ENCODE measurements at places on chromosomes 5 and 9.

DNA sequence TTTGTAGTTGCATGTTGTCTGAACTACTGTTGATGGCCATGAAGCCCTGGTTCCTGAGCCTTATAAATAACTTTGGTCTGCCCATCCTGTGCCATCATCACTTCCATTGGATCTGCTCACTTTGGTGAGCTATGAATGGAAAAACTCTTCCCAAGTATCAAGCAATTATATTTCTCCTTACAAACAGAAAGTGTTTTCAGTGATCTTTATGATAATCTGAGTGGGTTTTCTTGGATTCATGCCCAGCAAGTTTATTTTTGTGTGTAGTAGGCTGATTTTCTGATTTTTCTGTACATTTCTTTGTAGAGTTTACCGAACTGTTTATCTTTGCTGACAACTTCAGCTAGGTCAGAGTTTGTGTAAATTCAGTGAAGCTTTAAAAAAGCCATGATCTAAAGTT, 31.0 kb downstream of the CAMK4 start:
- DNase-seq: no peak

DNA sequence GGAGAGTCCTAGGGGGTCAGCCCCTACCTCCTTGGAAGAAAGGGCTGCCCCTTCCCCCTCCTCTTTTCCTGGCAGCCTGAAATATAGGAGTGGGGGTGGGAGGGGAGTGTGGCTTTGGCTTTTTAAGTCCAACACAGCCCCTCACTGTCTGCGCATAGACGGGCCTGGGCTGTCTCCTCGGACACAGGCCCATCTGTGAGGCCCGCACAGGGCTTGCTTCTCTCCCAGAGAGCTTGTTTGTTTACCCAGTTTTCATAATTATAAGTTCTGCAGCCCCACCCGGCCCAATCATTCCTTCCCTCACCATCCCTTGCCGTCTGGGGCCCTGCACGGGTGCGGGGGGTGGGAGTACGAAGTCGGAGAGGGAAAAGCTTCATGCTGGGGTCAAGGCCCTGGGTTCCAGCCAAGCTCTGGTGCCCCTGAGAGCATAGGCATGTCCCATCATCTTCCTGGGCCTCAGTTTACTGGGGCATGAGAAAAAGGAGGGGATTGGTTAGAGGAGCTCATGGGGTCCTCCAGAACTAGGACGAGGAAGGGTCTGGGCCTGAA, 54.0 kb upstream of the STXBP1 start:
- DNase-seq: no peak

- no peak for DNase-seq
Observed at GRCh38 chr9:90000925-90001324, 396.1 kb downstream of the GADD45G start.

DNA sequence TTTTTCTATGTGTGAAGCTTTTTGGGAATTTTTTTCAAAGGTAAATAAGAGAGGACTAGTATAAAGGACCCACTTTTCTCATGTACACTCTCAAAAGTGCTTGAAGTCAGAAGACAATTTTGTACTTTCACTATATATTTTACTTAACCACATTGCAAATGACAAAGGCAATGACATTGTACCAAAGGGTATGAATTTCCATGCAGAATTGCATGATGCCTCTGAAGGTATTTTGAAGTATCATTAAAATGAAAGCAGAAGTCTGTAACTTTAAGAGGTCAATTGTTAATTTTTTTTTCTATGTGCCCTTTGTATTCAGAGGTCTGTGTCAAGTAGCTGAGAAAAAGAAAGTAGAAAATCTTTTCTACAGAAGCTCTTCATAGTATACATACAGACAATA, 84.7 kb downstream of the ST8SIA4 start:
- DNase-seq: no peak

DNA sequence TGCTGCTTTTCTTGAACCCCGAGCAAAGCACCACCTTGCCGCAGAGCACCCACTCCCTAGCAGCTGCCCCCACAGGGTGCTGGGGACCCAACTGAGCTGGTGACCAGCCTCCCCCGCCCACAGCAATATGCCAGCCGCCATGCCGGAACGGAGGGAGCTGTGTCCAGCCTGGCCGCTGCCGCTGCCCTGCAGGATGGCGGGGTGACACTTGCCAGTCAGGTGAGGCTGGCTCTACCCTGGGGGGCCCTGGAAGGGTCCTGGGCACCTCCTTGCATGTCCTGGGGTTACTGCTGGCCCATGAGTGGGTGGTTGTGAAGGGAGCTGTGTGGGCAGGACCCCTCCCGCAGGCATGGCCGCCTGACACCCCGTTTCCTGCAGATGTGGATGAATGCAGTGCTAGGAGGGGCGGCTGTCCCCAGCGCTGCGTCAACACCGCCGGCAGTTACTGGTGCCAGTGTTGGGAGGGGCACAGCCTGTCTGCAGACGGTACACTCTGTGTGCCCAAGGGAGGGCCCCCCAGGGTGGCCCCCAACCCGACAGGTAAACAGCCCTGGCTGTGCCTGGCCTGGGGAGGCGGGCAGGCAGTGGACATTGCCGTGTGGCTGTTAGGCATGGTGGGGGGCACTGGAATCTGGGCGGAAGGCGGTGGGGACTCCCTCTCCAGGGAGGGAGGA, 7.2 kb downstream of the EGFL7 start:
- no peak for DNase-seq

DNA sequence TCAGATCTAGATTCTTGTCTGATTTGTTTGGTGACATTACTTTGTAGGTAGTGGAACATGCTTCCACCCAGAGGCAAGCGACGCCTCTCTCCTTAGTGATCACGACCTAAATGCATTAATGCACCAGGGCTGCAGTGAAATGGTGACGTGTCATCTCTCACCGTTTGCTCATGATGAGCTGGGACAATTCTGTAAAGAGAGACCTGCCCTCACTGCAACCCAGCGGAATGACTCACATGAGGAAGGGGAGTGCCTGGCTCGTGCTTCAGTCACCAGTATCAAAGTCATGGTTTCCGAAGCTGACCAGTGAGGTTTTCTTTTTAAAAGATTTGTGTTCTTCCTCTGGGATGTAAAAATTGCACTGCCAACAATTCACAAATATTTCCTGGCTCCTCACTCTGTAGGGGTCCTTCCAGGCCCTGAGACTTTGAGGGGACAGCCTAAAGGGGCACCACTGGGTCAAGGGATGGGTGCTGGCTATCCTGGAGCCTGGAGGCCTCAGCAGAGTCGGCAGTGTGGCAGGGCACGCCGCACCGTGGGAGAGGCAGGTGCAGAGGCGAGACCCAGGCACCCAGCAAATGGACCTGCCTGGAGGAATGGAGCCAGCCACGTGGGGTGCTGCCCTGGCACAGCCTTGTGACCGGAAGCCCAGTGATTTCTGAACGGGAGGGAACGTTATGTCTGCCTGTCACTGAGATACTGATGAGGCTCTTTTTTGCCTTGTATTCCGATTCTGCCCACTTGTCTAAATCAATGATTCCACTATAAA, 17.3 kb downstream of the QSOX2 start:
- no peak for DNase-seq

DNA sequence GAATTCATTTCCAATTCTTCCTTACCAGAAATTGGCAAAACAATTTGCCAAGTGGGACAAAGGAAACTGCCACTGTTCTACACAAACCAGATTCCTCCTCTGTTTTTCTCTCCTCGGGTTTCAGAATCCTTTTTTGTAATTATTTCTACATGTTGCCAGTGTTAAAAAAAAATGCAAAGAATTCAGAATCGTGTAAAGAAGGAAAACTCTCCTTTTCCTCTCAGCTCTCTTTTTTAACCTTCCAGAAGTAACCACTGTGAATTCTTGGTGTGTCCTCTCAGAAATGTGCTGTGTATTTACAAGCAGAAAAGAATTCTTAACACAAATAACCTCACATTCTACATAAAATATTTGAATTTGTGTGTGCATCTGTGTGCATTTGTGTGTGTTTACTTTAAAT, 224.6 kb downstream of the DRD1 start:
- DNase-seq: no peak

DNA sequence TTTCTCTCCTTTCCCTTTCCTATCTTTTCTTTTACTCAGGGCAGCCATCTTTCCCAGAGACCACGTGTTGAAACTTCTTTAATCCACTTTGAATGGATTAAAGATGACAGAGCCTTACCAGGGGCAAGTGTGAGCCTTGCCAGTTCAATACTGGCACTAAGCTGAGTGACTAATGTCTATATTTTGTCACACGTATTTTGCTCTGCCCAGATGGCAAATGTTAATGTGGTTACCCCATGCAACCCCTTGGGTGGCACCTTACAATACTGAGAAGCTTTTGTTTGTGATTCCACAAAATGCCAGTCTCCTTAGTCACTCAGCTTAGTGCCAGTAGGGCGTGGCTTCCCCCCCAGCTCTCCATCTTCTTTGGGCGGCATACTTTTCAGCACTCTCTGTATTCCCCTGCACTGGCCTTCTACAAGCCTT, 24.8 kb downstream of the ANXA1 start:
- no peak for DNase-seq

GRCh38 chr5:108797396-108797795, 49.7 kb downstream of the FER start:
- no peak for DNase-seq

- DNase-seq: no peak
Observed at GRCh38 chr5:169636477-169637084, 494 bp upstream of the DOCK2 start.

DNA sequence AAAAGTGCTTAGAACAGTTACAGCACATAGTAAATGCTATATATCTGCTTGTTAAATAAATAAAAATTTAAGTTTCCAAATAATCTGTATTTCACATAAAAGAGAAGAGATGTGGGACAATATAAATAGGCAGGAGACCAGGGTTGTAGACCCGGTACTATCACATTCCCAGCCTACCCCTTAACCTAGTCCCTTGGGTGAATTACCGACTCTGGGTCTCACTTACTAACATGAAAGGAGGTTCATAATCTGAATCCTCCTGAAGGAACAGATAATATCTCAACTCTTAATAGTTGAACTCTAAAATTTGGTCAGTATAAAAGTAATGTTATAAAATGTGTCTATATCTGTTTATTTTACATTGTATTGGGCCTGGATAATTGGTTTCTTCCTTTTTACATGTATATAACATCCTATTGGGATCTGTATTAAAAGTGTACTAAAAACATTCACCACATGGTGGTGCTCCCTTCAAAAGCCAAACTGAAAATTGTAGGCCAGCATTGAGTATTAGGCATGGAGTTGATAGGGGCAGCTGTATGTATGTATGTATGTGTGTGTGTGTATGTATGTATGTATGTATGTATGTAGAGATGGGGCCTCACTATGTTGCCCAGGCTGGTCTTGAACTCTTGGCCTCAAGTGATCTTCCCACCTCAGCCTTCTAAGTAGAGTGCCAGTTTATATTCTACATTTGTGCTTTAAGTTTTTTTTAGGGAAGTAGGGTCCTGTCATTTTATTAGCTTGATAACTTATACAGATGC, 64.2 kb upstream of the ABL1 start:
- no peak for DNase-seq

GRCh38 chr5:35096216-35096615, 48.5 kb upstream of the AGXT2 start:
- DNase-seq: no peak

- no peak for DNase-seq
Observed at GRCh38 chr5:119378075-119378700, 22.4 kb downstream of the TNFAIP8 start.

DNA sequence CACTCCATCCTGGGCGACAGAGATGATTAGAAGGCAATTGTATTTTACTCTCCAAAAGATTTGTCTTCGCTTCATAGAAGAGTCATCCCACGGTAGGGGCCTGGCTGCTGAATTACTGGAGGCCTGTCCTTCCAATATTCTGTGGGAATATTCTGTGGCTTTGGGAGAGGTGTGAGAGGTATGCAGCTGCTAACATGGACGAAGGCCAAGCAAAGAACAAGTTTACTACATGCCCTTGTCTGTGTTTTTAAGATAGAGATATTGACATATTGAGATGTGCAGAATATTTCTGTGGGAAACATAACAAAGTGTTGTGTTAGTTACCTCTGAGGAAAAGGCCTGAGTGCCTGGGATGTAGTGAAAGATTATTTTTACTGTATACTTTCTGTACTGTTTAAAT, 71.8 kb upstream of the SMIM15 start:
- DNase-seq: no peak

GRCh38 chr5:132226516-132227234, 978 bp downstream of the P4HA2 start:
- no peak for DNase-seq

DNA sequence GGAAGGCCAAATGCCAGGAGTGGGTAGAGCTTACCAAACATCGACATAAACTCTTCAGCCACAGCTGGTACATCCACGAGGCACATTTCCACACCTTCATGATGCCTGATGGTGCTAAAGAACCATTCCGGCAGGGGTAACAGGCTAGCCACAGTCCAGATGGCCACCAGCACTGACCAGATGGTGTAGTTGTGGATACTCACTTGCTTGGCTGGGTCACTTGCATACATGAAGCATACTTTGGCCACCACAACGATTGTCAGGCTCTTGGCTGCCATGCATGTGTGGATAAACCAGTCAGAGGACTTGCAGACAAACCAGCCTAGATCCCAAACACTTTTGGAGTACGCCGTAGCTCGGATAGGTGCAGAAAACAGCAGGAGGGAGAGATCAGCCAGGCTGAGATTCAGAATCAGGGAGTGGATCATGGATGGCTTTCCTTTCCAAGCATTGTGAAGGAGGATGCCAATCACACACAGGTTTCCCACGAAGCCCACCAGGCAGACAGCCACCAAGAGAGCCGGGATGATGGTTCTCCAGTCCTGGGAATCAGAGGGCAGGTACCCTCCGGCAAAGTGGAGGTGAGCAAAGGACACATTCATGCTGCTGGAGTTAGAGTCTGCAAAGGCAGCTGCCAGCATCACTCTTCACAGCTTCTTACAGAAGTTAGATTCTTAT, 378 bp downstream of the GPR151 start:
- DNase-seq: no peak

DNA sequence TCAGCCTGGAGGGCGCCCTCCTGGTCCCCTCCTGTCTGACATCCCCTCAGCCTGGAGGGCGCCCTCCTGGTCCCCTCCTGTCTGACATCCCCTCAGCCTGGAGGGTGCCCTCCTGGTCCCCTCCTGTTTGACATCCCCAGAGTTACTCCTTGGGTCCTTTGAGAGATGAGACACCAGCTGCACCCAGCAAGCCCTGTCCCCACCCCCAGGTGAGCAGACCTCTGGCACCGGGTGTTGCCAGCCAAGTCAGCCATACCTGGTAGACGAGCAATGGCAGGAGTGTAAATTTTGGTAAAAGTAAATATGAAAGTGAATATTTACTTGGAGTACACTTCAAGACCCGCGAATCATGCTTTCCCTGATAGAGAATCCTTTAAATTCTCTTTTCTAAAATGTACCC, 25.4 kb downstream of the EXOC3 start:
- no peak for DNase-seq

GRCh38 chr5:102048940-102049339, 247.1 kb downstream of the SLCO4C1 start:
- no peak for DNase-seq

DNA sequence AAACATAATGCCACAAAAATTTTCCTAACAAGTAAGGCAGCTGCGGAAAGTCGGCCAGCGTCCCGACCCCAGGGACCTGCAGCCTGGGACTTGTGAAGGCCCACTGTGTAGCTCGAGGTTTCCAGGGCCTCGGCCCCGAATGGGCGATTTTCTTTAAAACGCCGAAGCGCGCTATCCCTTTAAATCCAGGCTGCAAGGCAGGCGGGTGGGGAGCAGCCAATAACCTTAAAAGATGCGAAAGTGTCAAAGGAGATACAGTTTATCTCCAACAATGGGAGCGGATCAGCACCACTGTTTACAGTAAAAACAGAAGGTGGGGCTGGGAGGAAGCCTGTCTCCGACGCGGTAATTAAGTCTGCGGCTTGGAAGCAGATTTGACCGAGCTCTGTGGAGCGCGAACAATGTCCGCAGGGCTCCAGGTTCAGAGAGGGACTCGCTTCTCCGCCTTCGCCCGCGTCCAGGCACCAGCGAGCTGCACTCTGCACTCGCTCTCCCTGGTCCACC, 1.7 kb upstream of the ZSWIM6 start:
- no peak for DNase-seq

GRCh38 chr5:178176791-178177190, 10.4 kb downstream of the GMCL2 start:
- no peak for DNase-seq
